Thyroid gland (tissue), 4 donors: ENCODE measurements at places on chromosomes 2 and 18.
A peak's percentile ranks its signal among the peaks of the same experiment; 100 is the strongest.

GRCh38 chr2:7744827-7745226 is 827.6 kb downstream of the RNF144A start:
- H3K36me3 ChIP-seq, result no peaks in the 10 kb centered on the region
- no peak overlapping the region for H3K27ac ChIP-seq
- no peak overlapping the region for H3K4me3 ChIP-seq
- no peak for DNase-seq
- H3K4me1 ChIP-seq, result no peaks in the 10 kb centered on the region
- H3K27me3 ChIP-seq, result no peaks in the 10 kb centered on the region

- H3K4me3 ChIP-seq, result no peak overlapping the region
- no peak overlapping the region for H3K27ac ChIP-seq
- H3K4me1 ChIP-seq, result no peaks in the 10 kb centered on the region
- H3K36me3 ChIP-seq, result no peaks in the 10 kb centered on the region
- DNase-seq, result no peak
Measured at GRCh38 chr2:184554736-184555135, 43.6 kb upstream of the ZNF804A start.

DNA sequence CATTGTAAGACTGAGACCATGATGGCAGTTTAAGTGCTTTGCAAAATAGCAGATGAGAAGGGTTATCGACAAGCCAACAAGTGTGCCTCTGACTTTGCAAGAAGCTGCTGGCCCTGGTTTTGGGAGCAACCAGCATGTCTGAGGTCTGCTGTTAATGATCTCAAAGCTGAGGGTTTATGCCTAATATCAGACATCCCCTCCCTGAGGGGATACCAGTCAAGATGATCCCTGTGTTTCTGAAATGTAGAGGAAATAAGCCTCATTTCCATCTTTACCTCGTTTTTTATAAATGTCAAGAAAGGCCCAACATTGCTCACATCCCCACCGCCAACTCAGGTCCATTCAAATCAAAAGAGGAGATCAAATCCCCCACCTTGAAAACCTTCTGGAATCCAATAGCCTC is 120.6 kb downstream of the MYCN start:
- peaks cover 2% of the 10 kb centered on the region for H3K4me1 ChIP-seq
- no peak overlapping the region for H3K27ac ChIP-seq
- H3K36me3 ChIP-seq, result no peaks in the 10 kb centered on the region
- H3K27me3 ChIP-seq, result no peaks in the 10 kb centered on the region
- no peak for DNase-seq

- no peaks in the 10 kb centered on the region for H3K27me3 ChIP-seq
- H3K4me1 ChIP-seq, result peaks cover 34% of the 10 kb centered on the region
- DNase-seq, result peak; percentile 66
- peak overlapping the region; percentile 93 for H3K27ac ChIP-seq
- no peak overlapping the region for H3K4me3 ChIP-seq
- H3K36me3 ChIP-seq, result no peaks in the 10 kb centered on the region
Measured at GRCh38 chr2:98805412-98806171, 74.7 kb upstream of the MGAT4A start.

GRCh38 chr2:120396861-120397811 is 51.2 kb downstream of the INHBB start:
- H3K27me3 ChIP-seq, result no peaks in the 10 kb centered on the region
- no peaks in the 10 kb centered on the region for H3K36me3 ChIP-seq
- H3K4me3 ChIP-seq, result no peak overlapping the region
- peaks cover 51% of the 10 kb centered on the region for H3K4me1 ChIP-seq

DNA sequence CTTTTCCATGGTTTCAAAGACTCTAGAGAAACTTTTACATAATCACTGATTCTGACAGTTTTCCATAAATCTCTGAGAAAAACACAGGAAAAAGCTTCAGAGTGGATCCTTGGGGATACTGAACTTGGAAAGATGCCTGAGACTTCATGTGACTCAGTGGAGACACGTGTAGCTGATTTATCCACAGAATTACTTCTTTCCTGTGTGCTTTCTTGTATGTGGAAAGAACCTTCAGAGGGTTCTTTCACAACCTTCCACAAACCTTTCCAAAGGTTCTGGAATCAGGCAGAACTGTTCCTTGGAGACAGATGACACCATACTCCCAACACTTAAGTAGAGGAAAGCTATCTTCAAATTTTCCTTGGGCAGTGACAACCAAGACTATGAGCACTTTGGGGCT is 207.2 kb downstream of the RND3 start:
- no peak overlapping the region for H3K4me3 ChIP-seq
- H3K27me3 ChIP-seq, result no peaks in the 10 kb centered on the region
- H3K27ac ChIP-seq, result no peak overlapping the region
- no peak for DNase-seq
- H3K36me3 ChIP-seq, result no peaks in the 10 kb centered on the region

DNA sequence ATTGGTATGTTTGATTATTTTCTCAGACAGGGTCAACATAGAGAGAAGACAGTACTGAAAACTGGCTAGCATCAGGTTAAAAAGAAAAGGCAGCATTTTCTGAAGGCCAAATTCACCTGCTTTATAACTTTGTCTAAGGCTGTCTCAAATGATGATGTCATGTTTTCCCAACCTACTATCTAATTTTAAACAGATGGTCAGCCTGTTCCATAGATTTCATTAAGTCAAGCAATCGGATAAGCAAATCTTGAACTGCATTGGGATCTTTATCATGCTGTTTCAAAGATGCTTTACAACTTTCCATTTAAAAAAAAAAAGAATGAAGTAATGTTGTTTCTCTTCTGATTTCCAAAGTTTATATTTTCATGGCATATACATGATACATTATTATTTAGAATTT is 56.3 kb upstream of the SPOPL start:
- H3K4me1 ChIP-seq, result peaks cover 4% of the 10 kb centered on the region
- H3K4me3 ChIP-seq, result no peak overlapping the region
- DNase-seq, result no peak
- no peak overlapping the region for H3K27ac ChIP-seq

GRCh38 chr18:2303517-2304238 is 267.6 kb downstream of the METTL4 start:
- no peaks in the 10 kb centered on the region for H3K36me3 ChIP-seq
- no peak overlapping the region for H3K4me3 ChIP-seq
- no peaks in the 10 kb centered on the region for H3K4me1 ChIP-seq
- DNase-seq, result no peak
- H3K27me3 ChIP-seq, result no peaks in the 10 kb centered on the region
- H3K27ac ChIP-seq, result no peak overlapping the region

DNA sequence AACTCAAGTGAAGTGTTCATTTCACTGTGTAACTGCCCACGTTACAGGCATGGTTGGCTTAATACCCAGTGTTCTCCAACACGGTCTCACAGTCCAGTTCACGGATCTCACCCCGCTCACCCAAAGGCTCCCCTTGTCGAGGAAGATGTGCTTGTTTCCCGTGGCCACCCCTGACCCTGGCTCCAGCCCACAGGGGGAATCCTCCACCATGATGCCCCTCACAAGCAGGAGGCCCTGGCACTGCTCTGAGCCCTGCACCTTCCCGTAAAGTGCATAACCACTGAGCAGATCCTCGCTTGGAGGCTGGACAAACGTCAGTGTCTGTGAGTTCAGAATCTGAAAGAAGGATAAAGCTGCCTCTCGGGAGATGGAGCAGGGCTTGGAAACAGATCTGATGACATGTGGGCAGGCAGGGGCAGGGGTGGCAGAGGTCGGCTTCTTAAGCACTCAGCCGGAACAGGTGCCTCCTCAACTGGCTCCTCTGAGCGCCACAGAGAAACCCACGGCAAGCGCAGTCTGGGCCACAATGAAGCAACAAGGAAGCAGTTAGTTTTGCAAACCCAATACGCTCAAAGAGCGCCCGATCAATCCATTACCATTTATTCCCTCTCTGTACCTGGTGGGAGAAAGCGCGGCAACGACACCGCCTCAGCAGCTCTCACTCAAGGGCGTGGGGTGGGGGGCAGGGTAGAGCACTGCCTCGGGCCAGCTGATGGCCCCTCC is 17.6 kb downstream of the HDAC4 start:
- DNase-seq, result no peak
- H3K36me3 ChIP-seq, result no peaks in the 10 kb centered on the region
- no peak overlapping the region for H3K27ac ChIP-seq
- H3K27me3 ChIP-seq, result no peaks in the 10 kb centered on the region

DNA sequence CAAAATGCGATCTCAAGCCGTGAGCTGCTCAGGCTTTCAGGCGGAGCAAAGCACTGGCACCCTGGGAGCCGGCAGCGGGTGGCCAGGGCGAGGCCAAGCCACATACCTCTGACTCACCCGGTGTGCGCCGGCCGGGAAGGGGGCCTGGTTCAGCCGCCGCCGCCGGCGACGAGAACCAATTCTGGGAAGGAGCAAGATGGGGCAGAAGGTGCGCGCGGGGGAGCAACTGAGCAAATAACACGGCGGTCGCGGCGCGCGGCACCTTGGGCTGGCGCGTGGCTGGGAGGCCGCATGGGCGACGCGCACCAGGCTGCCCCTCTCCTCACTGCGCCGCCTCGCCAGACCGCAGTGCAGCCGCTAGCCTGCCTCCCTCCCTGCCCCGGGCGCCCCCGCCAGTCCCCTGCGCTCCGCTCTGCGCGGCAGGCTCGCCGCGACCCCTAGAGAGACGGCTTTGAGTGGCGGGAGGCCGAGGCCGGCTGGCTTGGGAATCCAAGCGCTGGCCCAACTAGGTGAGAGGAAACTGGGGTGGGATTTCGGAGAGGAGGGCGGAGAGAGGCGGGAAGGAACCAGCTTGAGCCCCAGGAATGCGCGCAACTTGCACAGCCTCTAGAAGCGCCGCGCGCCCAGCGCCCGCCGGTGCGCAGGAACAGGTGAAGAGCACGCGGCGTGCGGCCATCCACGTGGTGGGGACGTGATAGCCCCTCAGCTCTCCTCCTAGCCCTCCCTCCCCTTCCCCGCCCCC is 3.2 kb downstream of the NRP2 start:
- peak; percentile 62 for DNase-seq
- no peaks in the 10 kb centered on the region for H3K36me3 ChIP-seq
- peak overlapping the region; percentile 80 for H3K27ac ChIP-seq
- peaks cover 40% of the 10 kb centered on the region for H3K4me1 ChIP-seq

DNA sequence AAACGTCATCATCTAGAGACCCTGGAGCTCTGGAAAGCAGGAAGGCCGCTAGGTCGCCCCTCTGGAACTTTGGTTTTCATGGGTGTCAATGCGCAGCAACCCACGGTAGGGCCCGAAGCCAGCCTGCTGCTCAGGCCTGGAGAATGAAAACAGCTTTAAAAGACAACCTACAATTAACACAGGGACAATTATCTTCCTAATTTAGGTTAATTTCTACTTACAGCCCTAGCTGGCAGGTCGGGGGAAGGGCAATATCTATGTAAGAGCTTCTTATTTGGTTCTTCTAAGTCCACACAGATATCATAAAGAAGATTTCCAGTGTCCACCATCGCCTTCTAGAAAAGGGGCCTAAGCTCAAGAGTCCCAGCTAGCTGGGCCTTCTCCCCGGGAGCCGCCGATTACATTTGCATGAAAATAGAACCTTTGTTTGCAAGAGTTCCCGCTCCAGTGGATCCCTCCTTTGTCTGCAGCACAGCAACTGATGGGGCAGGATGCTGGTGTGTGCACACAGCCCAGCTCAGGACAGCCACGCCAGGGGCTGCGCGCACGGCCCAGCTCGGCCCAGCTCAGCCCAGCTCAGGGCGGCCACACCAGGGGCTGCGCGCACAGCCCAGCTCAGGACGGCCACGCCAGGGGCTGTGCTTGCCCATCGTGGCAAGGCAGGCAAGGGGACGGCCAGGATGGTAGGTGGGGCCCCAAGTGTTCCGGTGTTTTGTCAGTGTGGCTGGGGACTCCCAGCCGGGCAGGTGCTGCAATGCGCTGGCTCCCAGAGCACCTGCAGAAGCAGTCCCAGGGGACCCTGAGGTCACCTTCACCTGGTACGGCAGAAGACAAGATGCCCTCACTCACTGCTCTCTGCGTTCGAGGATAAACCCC is 109.1 kb downstream of the HDAC4 start:
- H3K27ac ChIP-seq, result no peak overlapping the region
- no peaks in the 10 kb centered on the region for H3K27me3 ChIP-seq
- H3K36me3 ChIP-seq, result no peaks in the 10 kb centered on the region
- peaks cover 39% of the 10 kb centered on the region for H3K4me1 ChIP-seq
- no peak for DNase-seq

DNA sequence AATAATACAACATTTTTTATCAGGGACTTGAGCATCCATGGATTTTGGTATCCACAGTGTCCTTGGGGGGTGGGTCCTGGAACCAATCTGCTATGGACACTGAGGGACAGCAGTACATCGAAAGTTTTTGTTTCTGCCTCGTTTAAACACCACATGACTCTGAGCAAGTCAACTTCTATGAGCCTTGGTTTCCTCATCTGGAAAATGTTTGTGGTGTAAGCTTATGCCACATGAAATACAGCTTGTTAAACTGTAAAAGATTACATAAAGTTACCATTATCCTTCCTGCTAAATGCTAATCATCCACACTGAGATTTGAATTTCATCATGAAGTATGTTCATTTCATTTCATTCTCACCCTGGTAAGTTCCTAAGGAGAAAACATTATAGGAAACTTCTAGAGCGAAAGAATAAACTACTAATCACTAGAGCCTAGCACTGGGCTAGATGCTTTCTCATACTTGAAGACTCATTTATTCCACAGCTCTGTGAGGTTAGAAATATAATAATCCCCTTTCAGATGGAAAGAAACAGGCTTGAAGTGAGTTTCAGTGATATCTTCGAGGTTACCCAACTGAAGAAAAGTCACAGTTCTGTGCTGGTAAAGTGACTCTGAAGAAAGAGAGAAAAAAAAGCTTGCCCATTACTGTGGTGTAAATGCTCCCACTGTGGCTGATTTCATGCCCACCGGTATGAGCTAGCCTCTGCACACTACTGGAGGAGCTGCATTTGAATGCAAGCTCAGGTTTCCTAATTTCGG is 29.2 kb downstream of the MCFD2 start:
- no peak overlapping the region for H3K27ac ChIP-seq
- peaks cover 3% of the 10 kb centered on the region for H3K4me1 ChIP-seq
- no peaks in the 10 kb centered on the region for H3K36me3 ChIP-seq

GRCh38 chr2:234723400-234723799 is 226.5 kb upstream of the ARL4C start:
- no peak for DNase-seq
- no peak overlapping the region for H3K4me3 ChIP-seq

DNA sequence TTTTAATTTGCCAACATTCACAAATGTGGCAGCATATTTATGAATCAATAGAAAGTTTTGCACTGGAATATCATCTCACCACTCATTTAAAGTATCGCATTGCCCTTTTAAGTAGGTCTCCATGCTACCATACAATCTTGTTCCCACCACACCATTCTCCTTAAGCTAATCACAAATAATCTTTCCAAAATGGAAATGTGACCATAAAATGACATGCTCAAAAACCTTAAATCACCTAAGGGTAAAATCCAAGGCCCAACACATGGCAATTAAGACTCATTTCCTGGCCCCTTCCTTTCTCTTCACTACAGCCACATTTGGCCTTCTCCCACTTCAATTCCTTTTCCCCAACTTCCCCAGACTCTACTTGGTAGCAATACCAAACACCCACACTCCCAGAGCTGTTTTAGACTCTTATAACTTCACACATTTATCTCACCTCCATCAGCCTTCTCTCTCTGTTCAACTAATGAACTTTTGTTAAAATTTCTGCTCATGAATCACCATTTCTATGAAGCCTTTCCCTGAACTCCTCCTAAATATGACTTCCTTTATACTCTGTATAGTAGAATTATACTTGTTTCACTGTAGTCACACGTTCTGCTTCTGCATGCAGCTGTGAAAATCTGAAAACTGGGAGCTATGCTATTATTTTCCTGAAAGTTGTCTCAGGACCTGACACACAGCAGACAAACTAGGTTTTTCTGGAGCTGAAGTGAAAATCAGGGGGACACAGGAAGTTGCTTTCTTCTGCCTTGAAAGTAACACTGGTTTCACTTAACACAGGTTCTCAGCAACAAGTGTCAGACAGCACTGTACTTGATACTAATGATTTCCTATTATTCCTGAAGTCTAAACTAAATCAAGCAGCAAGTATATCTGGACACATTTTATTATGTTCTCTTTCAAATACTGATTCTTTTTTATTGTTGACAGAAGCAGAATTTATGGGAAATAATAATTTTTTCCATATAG is 303.9 kb downstream of the ZEB2 start:
- H3K4me3 ChIP-seq, result no peak overlapping the region
- H3K27ac ChIP-seq, result no peak overlapping the region
- DNase-seq, result no peak
- H3K4me1 ChIP-seq, result peaks cover 8% of the 10 kb centered on the region
